ENCODE measurements at places on chromosomes 2 and 18.
A peak's percentile ranks its signal among the peaks of the same experiment; 100 is the strongest.

DNA sequence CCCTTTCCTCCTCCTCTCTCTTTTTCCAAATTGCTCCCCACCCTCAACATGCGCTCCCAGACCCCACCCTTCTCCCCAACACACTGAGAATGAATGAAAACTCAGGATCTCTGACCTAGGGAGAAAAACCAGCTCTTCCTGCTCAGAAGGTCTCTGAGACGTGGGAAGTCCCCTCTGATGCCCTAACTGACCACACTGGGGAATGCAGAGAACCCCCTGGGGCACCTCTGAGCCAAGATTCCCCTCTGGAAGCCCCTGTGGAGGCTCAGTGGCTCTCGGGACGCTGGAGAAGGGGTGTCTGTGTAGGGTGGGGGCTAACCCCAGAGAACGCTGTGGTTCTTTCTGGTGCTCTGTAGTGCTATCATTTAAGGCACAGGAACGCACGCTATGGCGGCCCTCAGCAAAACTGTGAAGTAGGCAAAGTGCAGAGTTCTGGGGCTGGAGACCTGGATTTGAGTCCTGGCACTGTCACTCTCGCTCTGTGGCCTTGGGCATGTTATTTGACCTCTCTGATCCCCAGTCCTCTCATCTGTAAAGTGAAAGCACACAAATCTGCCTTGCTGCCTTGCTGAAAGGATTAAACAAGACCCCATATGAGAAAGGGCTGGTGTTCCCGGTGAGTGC is 17.1 kb downstream of the ATOH8 start:
- DNase-seq = no peak

DNA sequence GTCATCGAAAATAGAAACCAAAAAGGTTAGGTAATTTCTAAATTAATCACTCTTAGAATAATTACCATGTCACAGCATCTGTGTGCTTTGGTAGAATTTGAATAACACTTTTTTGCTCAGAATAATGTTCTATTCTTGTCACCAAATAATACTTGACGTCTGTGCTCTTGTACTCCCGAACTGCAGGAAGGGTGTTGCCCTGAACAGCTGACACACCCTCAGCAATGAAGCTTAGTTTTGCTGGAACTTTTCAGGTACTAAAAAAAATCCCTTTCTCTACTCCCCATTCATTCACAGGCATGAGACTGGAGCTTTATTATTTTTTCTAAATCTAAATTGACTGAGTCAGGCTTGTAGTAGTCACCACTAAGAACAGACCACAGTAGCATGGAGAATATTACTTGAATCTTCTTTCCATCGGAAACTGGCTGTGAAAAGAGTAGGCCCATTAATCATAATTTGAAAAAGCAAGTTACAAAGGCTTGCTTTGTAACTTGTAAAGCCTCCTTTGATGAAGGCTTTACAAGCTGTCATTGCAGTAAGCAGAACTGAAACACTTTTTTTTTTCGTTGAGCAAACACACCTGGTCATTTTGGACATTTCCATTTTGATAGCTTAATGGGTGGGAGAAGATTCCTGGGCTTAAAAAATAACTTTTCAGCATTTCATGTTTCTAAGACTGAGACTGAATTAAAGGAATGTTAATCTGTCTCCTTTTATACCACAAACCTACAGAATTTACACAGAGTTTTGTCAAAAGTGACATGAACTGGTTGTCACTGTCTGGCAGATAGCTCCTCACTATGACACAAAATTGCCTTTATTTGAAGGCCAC is 70.3 kb upstream of the PELI1 start:
- DNase-seq = no peak

- no peak for DNase-seq
Observed at GRCh38 chr2:212177724-212178123, 360.9 kb downstream of the ERBB4 start.

- DNase-seq = no peak
Observed at GRCh38 chr18:45167631-45168280, 447.5 kb upstream of the SLC14A2 start.

DNA sequence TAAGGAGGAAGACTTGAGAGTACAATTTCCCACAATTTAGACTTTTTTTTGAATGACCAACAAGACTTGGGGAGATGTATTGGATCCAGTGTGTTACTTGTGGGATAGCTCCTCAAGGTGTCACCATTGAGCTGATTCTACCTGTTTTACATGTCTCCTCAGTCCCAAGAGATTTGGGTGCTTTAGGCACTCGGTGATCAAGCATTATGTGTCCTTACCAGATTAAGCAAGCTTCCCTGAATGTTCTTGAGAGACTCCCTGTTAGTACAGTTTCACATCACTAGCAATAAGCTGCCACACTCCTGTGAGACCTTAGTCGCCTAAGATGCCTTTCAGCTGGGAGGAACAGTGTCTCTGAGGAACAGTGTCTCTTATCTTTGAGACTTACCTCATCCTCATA is 384.3 kb upstream of the SYT4 start:
- peak; percentile 46 for DNase-seq

- DNase-seq = no peak
Observed at GRCh38 chr2:15117409-15118050, 443.6 kb downstream of the NBAS start.

DNA sequence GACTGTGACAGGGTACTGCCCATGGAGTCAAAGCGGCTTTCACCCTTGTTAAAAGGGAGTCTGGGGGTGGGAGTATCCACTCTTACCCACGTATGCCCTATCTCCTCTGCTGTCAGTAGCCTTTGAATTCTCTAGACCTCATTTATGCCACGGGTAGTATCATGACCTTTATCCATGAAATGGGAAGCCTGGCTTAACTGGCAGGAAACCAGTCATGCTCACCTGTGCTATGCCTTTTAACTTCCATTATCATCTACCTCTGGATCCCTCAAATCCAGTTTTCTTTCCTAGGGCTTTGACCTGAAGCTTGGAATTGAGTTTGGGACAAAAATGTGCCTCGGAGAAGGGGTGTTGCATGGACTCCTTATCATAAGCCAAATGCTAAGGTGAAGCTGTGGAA is 30.0 kb downstream of the MYO3B start:
- DNase-seq = no peak

GRCh38 chr2:134206031-134206430 is 47.8 kb upstream of the MGAT5 start:
- no peak for DNase-seq

- DNase-seq = no peak
Observed at GRCh38 chr2:241666627-241667400, 19.8 kb downstream of the DTYMK start.

- no peak for DNase-seq
Observed at GRCh38 chr2:202034249-202035088, 814 bp downstream of the FZD7 start.

Data from AG04449 (cell line).